ENCODE measurements at places on chromosomes 3 and 15. TPM values are rescaled to one million over a fixed set of nuclear protein-coding genes. Genes with fewer than 3 reads are reported as not detected.

The ZKSCAN7 gene
- polyA plus RNA-seq = 7.5 TPM

The PLA2G4E gene
- 1.1 TPM for polyA plus RNA-seq

The OR5K2 gene
- polyA plus RNA-seq = not detected

The FBXO40 gene
- polyA plus RNA-seq = 0.08 TPM

The CCDC33 gene
- polyA plus RNA-seq = 0.48 TPM

The TMEM45A gene
- polyA plus RNA-seq = 9.8 TPM

The CLDN11 gene
- polyA plus RNA-seq = 7.8 TPM

DNA sequence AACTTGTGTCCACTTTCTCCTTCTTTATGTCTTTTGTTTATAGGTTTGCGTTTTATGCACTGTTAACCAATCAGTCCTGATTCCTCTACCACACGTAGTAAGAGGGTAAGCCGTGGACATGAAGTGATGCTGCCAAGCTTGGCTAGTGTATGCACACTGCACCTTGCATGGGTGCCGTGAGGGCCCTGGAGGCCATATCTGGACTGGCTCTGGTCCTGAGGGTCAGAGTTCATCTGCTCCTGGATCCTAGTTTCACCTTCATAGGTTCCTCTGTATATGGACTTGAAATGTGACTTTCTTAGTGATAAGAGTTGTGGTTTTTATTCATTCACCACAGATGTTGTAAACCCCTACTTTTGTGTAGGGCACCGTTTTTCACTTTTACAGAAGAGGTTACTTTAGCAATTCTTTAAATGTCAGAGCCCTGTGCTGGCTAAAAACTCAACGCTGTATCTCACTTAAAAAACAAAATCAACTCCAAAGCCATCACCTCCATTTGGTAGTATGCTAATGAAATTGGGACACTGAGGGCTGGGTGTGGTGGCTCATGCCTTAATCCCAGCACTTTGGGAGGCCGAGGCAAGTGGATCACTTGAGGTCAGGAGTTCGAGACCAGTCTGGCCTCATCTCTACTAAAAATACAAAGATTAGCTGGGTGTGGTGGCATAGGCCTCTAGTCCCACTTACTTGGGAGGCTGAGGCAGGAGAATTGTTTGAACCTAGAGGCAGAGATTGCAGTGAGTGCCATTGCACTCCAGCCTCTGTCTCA lies 22.9 kb downstream of the SIAH2 start:
- DNase-seq = no peak

DNA sequence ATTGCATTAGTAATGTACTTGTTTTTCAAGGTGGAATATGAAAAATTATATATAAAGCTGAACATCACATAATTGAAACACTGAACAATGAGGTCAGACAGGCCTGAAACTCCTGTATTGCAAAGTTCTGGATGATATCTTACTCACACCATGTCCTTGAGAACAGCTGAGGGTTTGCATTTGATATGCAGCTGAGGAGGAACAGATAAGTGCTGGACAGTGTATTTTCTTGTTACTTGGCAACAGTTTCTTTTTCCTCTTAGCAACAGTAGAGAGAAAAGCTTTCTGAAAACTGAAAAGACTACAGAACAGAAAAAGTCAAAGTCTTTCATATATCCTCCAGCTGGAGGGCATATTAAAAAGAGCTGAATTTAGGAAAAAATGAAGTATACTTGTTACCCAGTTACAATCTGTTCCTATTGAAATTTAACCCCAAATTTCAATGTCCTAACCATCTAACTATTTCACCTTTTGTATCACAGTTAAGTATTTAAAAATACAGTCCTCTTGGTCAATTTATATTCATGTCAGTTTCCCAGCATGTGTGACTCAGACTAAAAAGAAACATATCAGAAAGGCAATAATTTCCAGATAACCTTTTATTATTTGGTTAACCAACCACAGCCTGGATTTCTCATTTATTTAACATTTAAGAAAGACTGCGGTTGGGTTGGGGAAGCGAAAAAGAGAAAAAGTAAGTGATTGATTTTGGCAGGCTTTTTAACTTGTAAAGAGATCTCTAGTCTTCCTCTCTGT lies 733.0 kb upstream of the DPPA4 start:
- DNase-seq = peak; percentile 24

- DNase-seq = no peak
These were observed 51.8 kb downstream of the KLF15 start for GRCh38 chr3:126305427-126305826.

- no peak for DNase-seq
These were observed 133.4 kb upstream of the BHLHE40 start for GRCh38 chr3:4845882-4846281.

GRCh38 chr3:9361691-9362388 lies 1.0 kb upstream of the THUMPD3 start:
- no peak for DNase-seq

DNA sequence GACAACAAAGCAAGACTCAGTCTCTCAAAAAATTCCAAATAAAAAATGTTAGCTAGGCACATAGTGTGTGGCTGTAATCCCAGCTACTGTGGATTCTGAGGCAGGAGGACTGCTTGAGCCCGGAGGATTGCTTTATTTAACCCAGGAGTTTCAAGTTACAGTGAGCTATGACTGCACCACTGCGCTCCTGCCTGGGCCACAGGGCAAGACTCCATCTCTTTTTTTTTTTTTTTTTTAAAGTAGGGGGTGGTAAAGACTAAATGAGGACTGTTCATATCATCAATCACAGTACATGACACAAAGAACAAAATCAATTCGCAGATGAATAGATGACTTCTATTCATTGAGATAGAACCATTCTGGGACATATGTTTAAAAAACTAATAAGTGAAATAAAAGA lies 48.1 kb downstream of the ACAP2 start:
- DNase-seq = no peak

GRCh38 chr15:88256279-88257230 lies at the start of gene NTRK3:
Gene NTRK3, minus strand, starts transcription at chr15:88256739. Its CDS starts 586 bp downstream, at chr15:88256153.
- DNase-seq = no peak

DNA sequence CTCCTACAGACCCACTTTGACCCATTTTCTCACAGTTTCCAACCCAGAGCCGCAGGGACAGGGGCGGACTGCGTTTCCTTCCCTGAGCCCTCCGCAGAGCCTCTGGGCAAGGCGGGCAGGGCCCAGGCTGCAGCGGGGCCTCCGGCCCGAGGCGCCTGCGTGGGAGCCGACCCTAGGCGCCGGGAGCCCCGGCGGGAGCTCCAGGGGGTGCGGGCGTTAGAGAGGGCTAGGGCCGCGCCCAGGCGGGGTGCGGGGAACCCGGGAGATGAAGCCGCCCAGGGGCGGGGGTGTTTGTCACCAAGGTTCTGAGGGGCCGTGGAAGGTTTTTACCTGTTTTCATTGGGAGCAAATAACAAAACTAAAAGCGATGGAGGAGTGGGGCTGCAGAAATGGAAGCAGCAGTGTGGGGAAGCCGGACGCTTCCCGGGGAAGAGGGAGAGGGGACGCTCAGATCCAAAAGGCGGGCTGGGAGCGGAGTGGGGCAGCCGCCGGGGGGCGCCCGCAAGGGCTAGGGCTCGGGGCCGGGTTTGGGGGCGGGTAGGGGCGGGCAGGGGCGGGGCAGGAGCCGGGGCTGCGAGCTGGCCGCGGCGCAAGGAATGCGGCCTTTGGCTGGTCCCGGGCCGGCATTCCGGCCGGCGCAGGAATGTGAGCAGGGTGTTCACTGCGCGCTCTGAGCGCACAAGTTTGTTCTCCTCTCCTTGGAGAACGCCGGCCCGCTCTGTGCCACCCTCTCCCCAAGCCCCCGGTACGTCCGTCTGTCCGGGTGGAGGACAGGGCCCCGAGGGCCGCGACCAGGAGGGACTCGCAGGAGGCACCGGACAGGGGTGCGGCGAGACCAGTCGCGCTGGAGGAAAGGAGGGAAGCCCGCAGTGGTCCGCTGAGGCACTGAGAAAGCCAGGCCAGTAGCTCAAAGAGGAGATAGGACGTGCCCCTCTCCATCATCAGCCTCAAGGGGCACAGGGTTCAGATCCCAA lies 61.1 kb downstream of the AMOTL2 start:
- DNase-seq = peak; percentile 64

- DNase-seq = no peak
These were observed 55.2 kb downstream of the CMSS1 start for GRCh38 chr3:99872923-99873254.

DNA sequence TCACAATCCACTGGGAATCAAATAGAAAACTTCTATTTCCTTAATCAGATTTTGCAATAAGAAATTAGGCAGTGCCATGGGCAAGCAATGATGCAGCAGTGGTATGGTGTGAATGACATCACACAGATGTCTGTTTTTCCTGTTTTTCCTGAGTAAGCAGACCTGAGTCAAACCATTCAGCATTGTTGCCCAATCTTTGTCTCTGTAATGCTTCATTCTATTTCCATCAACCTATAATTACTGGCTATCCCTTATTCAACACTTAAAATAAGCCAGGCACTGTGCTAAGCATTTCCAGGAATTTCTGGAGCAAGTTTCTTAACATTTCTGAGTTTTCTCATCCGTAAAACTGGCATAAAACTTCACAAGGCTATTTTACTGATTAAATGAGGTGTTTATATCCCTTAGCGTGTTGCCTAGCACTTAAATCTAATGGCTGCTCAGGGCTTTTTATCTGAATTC lies 11.3 kb upstream of the OXSR1 start:
- DNase-seq = no peak

- DNase-seq = no peak
These were observed 139.5 kb upstream of the RBMS3 start for GRCh38 chr3:29141197-29141917.

GRCh38 chr3:6697285-6697684 lies 163.6 kb upstream of the GRM7 start:
- DNase-seq = no peak

- DNase-seq = no peak
These were observed 37.1 kb downstream of the FAM240A start for GRCh38 chr3:46649436-46649835.

DNA sequence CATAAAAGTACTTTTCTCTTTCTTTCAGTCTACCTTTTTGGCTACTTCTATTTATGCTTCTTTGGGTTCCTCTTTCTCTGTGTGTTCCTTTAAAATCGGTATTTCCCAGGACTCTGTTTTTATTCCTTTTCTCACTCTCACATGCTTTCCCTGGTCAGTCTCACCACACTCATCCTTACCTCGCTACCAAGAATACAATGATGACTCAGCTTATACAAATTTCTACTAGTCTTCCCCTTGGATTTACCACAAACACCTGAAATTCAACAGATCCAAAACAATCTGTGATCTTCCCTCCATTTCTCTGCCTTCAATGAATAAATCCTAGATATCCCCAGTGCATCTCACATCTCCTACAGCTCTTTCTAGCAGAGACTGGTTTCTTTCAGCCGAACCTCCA lies 52.9 kb downstream of the TUBGCP4 start:
- no peak for DNase-seq

GRCh38 chr3:53109891-53110771 lies 20.1 kb downstream of the RFT1 start:
- DNase-seq = peak; percentile 88

DNA sequence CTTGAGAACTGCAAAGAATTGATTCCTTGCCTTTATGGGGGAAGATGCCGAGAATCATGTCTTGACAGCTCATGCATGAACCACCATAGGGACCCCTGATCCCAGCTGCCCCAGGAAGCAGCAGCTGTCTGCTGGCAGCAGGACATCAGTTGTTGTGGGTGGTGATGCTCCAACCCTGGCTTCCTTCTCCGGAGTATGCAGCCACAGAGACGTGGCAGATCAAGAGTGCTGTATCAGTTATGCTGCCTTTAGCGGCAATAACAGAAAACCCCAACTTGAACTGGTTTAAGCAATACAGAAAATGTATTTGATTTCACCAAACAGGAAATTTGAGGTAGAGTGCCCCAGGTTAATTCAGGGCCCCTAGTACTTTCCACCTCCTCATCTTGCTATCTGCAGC lies 92.2 kb upstream of the TNFAIP8L3 start:
- no peak for DNase-seq

GRCh38 chr15:59332009-59332408 lies 40.7 kb downstream of the MYO1E start:
- no peak for DNase-seq

- DNase-seq = no peak
These were observed 98.5 kb upstream of the PSMD6 start for GRCh38 chr3:64121750-64122311.

- peak; percentile 33 for DNase-seq
These were observed 966 bp downstream of the MYO1E start for GRCh38 chr15:59371458-59372351.

DNA sequence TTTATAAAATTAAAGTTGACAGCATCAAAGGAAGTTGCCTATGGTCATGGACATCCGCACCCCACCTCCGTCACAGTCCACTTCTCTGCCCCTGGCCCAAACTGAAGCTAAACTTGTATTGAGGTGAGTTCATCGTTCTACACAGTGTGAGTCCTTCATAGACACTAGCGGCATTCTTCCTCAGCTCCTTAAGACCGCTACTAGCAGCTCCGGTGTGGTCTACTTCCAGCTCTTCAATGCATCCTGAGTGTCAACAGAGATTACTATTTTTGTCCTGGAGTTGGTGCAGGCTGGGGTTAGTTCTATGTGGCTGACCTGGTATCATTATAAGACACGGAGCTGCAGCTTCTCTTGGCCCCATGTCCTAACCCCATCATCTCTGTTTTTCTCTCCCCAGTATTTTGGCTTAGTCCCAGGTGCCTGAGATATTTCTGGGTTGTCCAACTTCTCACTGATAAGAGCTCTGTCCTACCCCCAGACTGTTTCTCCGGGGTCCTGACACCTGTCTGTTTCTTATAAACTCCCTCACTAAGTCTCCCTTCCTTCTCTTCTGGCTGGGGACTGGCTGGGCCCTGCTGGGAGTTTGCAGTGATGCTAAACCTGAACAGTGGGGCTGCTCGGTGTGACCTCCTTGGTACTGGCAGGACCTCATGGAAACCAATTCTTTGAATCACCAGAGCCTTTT lies 169.2 kb upstream of the ATP10A start:
- DNase-seq = no peak

GRCh38 chr15:24916305-24917009 lies 38.3 kb upstream of the SNRPN start:
- no peak for DNase-seq

- DNase-seq = no peak
These were observed 436 bp upstream of the SLC9A9 start for GRCh38 chr3:143848704-143849103.

GRCh38 chr3:59374818-59375211 lies 325.0 kb upstream of the CFAP20DC start:
- DNase-seq = no peak

DNA sequence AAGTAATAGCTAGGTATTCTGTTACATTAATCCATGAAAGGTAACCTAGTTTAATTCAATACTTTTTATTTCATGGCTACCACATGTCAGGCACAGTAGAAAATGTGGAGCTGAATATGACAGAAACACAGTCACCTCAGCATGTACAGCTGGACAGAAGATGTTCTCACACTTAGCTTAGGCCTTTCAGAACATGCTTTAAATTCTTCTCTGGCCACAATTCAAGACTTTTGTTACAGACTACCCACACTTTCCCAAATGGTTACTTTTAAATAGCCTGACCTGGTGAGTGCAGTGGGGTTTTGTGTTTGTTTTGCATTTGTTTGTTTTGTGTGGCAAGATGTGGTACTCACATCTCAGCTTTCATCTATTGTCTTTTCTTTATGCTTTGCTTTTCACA lies 1079.5 kb downstream of the IGSF11 start:
- no peak for DNase-seq

- DNase-seq = no peak
These were observed 21.7 kb upstream of the AP4E1 start for GRCh38 chr15:50886611-50887345.

All from adrenal gland (tissue), 19 donors.